Glutamatergic neuron (in vitro differentiated cells): ENCODE measurements at places on chromosomes 3 and 15. TPM values are rescaled to one million over a fixed set of nuclear protein-coding genes. Genes with fewer than 3 reads are reported as not detected.

DNA sequence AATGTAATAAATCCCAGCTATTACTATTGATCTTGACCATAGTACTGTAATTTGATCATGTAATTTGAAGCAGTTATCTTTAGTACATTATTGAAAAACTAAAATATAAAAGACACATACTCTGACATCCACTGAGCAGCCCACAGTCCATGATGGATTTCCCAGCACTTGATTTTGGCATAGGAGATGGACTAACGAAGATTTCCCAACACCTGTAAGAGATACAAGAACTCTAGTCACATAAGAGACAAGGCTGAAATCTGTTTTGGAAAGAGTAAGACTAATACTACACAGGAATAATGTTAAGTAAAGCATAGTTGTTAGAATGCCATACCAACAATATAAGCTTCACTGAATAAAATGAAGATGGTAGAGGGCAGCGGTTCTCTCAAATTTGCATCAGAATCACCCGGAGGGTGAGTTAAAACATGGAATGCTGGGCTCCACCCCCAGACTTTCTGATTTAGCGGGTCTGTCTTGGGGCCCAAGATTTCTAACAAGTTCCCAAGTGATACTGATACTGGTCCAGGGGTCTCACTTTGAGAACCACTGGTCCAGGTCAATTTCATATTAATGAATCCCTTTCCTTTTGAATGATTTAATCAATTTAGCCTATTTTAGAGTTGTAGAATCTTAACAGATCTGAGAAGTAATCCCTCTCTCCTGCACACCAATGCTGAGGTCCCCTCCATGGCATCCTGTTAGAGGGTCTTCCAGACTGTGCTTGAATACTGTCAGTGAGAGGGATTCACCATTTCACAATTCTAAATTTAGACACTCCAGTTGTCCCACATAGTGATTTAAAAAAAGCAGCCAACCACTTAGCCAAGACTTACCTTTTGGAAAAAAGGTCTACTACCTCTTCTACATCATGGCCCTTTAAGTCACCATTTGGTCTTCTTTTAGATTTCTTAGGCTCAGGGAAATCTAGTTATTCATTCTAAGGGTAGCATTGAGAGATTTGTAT, 11.5 kb downstream of the RABL3 start:
- no peak for DNase-seq

GRCh38 chr3:5198313-5198677, 10.8 kb downstream of the EDEM1 start:
- DNase-seq: no peak

- no peak for DNase-seq
Measured at GRCh38 chr3:193778676-193779075, 185.7 kb downstream of the OPA1 start.

The IL17RE gene
- total RNA-seq: 3.9 TPM

The ILDR1 gene
- total RNA-seq: not detected

The ALG3 gene
- total RNA-seq: 26.5 TPM

- no peak for DNase-seq
Measured at GRCh38 chr3:40337136-40338108, 27.9 kb downstream of the EIF1B start.

- no peak for DNase-seq
Measured at GRCh38 chr3:67302489-67302888, 304.4 kb downstream of the KBTBD8 start.

The TGFBR2 gene
- total RNA-seq: 0.96 TPM
